ENCODE measurements at places on chromosomes 3 and 15.
A peak's percentile ranks its signal among the peaks of the same experiment; 100 is the strongest.

GRCh38 chr3:48894516-48894915 lies 4.2 kb downstream of the SLC25A20 start:
- no peak for DNase-seq

DNA sequence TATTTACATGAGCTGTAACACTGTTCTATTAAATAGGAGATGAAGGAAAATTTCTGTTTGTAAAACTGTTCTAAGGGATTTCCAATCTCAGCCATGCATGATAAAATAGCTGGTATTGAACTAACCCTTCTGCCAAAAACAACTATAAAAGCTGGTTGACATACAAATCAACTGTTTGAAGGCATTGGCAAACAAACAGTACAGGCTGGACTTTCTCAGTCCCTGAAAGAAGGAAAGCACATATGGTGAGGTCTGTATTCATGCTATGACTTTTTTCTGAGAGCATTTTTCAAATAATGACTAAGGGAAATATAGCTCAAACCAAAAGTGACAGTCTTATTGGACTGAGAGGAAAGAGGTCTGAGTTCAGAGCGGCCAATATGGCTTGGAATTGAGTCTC lies 117.0 kb upstream of the CCDC54 start:
- DNase-seq = no peak

DNA sequence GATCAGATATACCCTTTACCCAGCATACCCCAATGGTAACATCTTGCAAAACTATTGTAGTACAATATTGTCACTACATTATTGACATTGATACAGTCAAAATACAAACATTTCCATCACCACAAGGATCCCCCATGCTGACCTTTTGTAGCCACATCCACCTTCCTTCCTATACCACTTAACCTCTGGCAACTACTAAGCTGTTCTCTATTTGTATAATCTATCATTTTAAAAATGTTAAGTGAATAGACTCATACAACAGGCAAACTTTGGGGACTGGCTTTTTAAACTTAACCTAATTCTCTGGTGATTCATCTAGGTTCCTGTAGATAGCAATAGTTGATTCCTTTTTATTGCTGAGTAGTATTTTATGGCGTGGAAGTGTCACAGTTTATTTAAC lies 29.6 kb upstream of the IFT57 start:
- DNase-seq = no peak

DNA sequence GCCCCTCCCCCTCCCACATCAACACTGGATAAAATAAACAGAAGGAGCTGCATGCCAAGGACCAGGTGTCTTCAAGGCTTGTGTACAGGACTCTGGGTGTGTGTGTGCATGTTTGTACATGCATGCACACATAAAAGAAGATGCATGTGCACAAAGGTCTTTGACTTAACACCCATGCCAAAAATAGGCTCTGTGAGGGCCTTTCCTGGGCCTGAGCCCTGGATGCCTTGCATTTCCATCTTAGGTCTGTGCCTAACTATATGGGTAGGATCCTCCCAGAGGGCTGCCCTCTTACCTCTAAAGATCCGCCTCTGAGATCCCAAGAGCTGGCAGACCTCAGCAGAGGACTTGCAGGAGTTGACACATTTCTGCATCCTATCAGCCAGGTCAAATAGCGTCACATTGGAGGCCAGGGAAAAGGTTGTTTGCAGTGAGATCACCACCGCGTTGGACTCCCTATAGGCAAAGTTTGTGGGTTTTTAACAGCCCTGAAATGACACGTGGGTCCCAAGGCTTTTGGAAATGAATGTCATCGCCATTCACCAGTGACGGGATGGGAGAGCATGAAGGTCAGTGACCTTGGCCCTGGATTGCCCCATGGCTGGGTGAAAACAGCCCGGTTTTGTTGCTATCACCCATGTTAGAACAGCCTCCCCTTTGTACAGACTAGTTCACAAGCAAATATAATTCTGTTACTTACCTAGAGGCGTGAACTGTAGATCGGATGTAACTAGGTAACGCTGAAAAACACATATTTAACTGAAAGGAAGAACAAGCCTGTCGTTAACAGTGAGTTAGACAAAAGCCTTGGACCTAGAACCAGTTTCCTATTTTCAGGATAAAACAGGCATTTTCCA lies 54.0 kb downstream of the HEG1 start:
- no peak for DNase-seq

- no peak for DNase-seq
Measured at GRCh38 chr3:127613406-127613805, 15.2 kb downstream of the MCM2 start.

DNA sequence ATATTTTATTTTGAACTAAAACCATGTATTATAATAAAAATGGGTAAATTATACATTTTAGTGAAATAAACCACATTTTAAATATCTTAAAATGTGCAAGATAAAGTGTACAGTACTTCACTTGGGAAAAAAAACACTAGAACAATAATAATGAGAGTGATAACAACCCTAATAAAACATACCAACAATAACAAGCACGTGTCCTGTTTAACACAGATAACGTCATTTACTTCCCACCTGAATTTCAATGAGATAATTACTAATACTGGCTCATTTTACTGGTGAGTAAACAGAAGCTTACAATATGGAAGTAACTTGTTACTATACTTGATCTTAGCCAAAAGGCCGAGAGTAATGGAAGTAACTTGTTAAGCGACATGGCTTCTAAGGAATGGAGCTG lies 110.2 kb upstream of the PRTG start:
- no peak for DNase-seq

DNA sequence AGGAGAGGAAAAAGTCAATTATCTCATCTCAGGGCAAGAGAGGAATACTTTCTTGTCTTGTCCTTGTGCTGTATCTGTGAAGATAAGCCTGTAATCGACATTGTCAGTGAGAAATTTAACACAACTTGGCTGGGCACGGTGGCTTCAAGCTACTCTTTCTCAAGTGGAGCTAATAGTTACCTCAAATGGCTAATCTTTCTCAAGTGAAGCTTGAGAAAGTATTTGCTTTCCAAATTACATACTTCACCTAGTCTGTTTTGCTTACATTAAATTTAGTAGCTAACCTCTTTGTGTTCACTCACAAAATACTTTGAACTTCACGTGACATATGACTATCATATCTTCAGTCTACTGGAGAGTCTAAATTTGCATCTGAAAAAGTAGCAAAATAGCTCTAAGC lies 48.3 kb upstream of the B3GALNT1 start:
- DNase-seq = no peak

DNA sequence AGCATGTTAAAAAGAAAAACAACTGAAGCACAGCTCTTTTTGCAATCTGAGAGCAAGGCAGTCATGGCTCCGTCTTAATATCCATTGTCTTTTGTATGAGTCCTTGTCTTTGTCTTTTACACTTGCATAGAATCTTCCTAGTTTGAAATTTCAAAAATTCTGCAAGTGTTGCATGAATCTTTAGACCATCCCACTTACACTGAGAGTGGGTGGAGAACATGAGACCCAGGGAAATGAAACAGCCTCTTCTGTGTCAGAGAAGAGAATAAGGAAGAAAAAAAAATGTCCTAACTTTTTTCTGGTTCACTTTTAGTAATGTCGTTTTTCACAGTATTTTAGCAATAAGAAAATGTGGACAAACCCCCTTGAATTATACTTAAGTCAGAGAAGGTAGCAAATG lies 12.1 kb upstream of the DCLK3 start:
- no peak for DNase-seq

GRCh38 chr3:177802151-177802900 lies 605.0 kb upstream of the TBL1XR1 start:
- no peak for DNase-seq

DNA sequence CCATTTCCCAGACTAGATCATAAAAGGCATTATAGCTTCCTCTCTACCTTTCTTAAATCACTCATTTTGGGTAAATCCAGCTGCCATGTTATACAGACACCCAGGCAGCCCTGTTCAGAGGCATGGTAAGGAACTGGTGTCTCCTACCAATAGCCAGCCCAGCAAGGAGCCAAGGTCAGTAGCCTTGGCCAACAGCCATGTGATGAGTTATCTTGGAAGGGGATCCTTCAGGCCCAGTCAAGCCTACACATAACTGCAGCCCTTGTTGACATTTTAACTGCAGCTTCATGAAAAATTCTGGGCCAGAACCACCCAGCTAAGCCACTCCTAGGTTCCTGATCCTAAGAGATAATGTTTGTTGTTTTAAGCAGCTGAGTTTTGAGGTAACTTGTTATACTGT lies 29.0 kb upstream of the ZMAT3 start:
- no peak for DNase-seq

DNA sequence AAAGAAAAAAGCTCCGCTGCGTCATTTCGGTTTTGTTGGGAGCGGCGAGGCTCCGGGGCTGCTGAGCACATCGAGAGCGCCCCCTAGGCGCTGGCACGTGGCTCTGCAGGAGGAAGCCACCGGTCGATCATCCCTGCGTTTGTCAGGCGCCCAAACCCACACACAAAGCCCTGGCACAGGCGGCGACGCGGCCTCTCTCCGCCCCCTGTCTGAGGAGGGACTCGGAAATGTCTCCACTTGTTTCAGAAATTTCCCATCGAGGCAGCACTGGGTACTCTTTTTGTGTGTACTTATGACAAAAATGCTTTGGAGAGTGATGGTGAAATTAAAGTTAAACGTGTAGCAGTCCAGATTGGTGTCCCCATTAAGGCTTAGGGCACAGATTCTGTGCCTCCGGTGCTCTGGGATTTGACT lies 407.3 kb upstream of the ONECUT1 start:
- peak; percentile 2 for DNase-seq

GRCh38 chr15:68303560-68304436 lies 26.3 kb downstream of the FEM1B start:
- no peak for DNase-seq

- no peak for DNase-seq
Measured at GRCh38 chr3:170043506-170043905, 5.7 kb downstream of the GPR160 start.

All from CD4-positive, alpha-beta T cell treated with Interleukin-4 for 4 hours (primary cell).